ENCODE measurements at places on chromosomes 5 and 9.

- no peak for DNase-seq
Measured at GRCh38 chr9:89071591-89071990, 80.3 kb downstream of the S1PR3 start.

- DNase-seq: no peak
Measured at GRCh38 chr5:168377525-168377924, 86.1 kb downstream of the WWC1 start.

- no peak for DNase-seq
Measured at GRCh38 chr9:70398145-70398556, 16.3 kb downstream of the KLF9 start.

- DNase-seq: no peak
Measured at GRCh38 chr5:1262381-1262780, 32.5 kb downstream of the TERT start.

- DNase-seq: no peak
Measured at GRCh38 chr9:76297721-76298239, 96.4 kb downstream of the RFK start.

- DNase-seq: no peak
Measured at GRCh38 chr5:80147119-80147815, 108.6 kb downstream of the SERINC5 start.

- DNase-seq: no peak
Measured at GRCh38 chr5:61674378-61674777, 342.3 kb downstream of the ZSWIM6 start.

- DNase-seq: no peak
Measured at GRCh38 chr5:33328818-33329217, 111.9 kb upstream of the TARS1 start.

- DNase-seq: no peak
Measured at GRCh38 chr5:19626211-19626610, 361.8 kb downstream of the CDH18 start.

DNA sequence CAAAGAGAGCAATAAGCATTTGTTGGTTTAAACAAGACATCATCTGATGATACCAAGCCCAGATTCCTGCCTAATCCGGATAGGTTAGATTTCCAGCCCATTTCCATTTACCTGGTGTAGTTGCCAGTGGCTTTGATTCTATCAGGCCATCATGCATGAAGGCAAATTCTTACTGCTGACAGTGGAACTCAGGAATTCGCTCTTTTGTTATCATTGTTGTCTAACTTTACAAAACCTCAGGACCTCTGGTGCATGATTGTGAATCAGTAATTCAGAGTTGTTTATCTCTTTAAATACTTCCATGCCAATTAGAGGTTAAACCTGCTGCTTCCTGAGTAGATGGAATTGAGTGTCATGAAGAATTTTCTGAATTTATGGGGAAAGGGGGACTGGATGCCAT is 76.5 kb downstream of the C9orf152 start:
- no peak for DNase-seq

- DNase-seq: no peak
Measured at GRCh38 chr5:78320401-78320800, 25.9 kb upstream of the AP3B1 start.

- DNase-seq: no peak
Measured at GRCh38 chr5:3590161-3590966, 5.3 kb upstream of the IRX1 start.

DNA sequence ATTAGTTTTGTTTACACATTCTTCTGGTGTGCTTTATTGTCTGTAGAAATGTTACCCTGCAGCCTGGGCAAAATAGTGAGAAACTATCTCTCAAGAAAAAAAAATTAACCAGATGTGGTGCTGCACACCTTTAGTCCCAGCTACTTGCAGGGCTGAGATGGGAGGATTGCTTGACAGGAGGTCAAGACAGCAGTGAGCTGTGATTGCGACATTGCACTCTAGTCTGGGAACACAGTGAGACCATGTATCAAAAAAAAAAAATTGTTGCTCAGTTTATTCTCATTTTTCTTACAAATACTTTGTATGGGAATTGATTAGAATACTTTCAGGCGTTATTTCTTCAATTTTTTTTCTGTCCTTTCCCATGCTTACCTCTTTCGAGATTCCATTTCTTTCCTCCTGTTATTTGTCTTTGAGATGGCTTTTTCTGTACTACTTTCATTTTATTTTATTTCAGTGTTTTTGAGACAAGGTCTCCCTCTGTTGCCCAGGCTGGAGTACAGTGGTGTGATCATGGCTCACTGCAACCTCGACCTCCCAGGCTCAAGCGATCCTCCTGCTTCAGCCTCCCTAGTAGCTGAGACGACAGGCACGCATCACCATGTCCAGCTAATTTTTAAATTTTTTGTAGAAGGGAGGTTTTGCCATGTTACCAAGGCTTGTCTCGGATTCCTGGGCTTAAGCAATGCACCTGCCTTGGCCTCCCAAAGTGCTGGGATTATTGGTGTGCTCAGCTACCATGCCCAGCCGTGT is 24.9 kb downstream of the TENT2 start:
- no peak for DNase-seq

GRCh38 chr5:150481972-150482406 is 25.9 kb upstream of the NDST1 start:
- no peak for DNase-seq

DNA sequence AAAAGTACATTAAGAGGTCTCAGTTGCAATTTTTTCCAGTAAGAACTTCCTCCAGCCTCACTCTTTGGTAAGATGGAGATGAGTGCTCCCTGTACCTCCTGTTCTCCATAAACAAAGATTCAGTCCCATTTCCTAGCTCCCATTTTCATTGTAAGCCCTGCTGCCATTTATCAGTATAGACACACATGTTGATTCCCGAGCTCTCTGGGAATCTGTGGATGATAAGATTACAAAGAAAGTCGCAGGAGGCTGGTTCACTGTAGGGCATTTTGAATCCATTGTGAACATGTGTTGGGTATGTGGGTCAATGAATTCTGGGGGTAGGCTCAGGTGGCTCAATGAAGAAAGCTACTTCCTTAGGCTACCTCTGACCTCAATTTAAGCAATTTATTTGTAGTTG is 36.7 kb downstream of the RGMB start:
- DNase-seq: no peak

All from esophagus squamous epithelium (tissue), 5 donors.